ENCODE measurements at places on chromosomes 2 and 18. TPM values are rescaled to one million over a fixed set of nuclear protein-coding genes. Genes with fewer than 3 reads are reported as not detected.

The OSR1 gene
- total RNA-seq: 17.7 TPM

The ATP8B1 gene
- 53.4 TPM for total RNA-seq

The UPP2 gene
- total RNA-seq: not detected

The BMP10 gene
- not detected for total RNA-seq

The SESTD1 gene
- total RNA-seq: 17.5 TPM

The SLC5A7 gene
- total RNA-seq: not detected

The PTPRM gene
- 42.9 TPM for total RNA-seq
